Stimulated activated CD4-positive, alpha-beta T cell treated with anti-CD3 and anti-CD28 coated beads, Interleukin-1b, Interleukin-23, amount 100 ng/mL, for 1 hour (primary cell): ENCODE measurements at places on chromosomes 3 and 15.

DNA sequence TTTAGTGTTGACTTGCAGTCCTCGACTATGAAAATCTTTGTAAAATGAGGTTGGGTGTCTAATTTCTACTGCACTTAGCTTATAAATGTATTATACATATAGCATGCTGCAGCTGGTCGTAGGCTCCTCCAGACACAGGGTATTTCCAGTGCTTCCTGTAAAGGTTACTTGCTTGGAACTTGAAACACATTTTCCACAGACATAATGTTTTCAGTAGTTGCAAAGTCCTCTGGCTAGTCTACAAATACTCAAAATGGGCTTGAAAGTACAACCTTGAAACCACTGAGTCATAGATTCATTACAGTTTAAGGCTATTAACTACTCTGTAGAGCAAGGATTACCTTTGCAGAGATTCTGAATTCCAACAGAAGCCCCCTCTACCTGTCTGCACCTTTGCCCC is 464.1 kb downstream of the RAP2B start:
- DNase-seq = no peak

- no peak for DNase-seq
Observed at GRCh38 chr15:41857316-41857715, 18.7 kb downstream of the PLA2G4B start.

DNA sequence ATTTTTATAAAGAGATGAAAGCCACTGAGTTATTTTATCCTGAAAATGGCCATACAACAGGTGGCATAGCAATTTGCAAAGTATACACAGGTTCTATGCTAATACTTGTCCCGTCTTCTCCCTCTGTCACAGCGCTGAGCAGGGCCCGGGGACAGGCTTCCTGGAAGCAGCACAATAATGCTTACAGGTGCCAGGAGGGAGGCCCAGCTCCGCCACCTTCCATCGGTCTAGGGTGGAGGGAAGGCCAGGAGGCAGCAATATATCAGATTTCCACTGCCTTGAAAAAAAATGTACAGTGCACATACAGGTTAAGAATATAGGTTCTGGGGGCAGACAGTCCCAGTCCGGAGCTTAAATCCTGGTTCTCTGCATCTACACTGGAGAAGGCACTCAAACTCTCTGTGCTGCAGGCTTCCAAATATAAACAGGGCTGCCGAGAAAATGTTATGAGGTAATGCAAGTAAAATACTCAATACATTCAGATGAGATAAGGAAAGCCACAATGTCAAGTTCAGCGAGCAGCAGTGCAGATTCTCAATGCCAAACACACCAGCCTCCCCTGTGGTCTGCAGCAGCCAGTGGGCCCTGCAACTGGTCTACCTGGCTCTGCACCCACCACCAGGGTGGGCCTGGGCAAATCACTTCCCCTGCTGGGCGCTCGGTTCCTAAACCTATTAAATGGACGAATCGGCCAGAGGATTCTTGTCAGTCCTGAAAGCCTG is 189.6 kb downstream of the XXYLT1 start:
- no peak for DNase-seq

DNA sequence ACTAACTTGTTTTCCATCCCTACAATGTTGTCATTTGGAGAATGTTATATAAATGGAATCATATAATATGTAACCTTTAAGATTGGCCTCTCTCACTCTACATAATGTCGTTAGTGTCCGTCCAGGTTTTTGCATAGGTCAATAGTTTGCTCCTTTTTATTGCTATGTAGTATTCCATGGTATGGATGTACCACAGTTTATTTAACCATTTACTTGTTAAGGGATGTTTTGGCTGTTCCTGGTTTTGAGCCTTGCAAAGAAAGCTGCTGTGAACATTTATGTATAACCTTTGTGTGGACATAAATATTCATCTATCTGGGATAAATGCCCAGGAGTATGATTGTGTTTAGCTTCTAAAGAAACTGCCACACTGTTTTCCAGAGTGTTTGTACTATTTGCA is 34.1 kb upstream of the SEC22A start:
- no peak for DNase-seq

DNA sequence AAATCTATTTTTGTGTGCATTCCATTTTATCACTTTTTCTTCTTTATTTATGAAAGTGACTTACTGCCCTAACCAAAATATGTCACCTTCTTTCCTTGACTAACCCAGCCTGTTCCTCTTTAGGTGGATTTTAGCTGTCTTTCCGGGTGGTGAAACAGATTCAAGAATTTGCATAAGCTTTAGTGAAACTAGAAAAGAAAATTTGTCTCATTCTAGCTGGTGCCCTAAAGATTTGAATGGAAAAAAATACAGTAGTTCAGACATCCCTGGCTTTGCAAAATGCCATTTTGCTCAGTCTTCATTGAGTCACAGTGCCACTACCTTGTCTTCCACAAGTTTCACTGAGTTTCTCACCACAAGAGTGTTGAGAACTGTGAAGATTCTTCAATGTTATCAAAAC is 28.2 kb upstream of the CCDC50 start:
- DNase-seq = no peak

- no peak for DNase-seq
Observed at GRCh38 chr3:111803123-111803593, 55.9 kb upstream of the PHLDB2 start.

DNA sequence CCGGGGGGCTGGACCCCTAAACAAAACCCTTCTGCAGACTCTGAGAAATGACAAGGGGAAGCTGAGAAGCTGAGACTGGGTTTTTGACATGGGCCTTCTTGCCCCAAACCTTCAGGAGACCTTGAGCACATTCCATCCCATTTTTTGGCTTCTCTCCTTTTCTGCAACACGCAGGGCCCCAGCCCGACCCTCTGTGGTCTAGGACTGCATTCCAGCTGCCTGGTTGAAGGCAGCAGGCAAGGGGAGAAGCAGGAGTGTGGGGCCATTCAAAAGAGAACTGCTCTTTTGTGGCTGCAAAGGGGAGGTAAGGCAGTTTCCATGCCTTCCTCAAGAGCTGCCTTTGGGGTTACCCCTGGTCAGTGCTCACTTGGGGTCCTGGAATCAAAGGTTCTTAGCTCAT is 263.0 kb downstream of the TLE3 start:
- DNase-seq = no peak

GRCh38 chr3:190116551-190117067 is 4.1 kb downstream of the P3H2 start:
- no peak for DNase-seq

DNA sequence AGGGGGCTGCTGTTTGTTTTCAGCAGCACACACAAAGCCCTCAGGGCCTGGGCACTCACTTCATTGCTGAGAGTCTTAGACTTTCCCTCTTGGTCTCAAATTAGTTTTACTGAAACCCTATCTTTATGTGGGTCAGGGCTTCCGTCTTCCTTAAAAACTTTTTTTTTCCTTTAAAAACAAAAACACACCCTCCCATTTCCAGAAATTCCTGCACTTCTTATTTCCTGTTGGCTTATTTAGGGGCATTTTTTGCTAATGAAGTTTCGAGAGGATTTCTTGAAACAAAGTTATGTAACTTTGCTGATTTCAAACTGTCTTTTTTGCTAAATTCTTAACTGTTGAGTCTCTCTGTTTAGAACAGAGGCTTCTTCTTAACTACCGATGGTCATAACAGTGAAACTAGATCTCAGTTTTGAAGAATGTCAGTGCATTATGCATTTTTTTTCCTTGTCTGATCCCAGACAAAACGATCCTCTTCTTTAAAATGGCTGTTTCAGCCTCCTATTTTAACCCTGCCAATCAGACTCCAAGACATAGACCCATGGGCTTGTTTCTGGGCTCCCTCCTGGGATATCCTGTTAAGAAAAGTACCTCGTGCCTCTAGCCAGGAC is 23.3 kb downstream of the ANAPC13 start:
- no peak for DNase-seq

GRCh38 chr3:33211444-33211843 is 7.2 kb downstream of the SUSD5 start:
- no peak for DNase-seq

- no peak for DNase-seq
Observed at GRCh38 chr3:152403632-152404066, 134.9 kb downstream of the MBNL1 start.

DNA sequence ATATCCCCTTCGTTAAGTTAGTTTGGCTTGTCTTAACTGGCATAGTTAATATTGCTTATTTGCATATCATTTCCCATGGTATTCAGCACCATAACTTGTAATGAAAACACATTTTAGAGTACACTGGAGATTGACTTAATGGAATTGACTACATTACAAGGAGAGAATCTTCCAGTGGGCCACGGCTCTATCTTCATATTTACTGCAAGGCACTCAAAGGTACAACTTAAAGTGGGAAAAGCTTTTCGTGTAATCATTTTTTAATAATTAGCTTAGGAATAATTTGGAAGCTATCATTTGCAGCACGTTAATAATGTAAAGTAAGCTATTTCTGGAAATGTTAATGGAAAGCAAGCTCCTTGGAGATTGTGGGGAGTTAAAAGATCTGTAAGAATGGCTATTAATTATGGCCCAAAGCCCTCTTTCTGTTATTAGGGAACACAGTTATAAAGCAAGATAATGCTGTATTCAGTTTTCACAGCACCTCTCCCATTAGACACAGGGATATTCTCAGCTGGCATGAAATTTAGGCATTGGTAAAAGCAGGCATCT is 551.5 kb upstream of the RGMA start:
- no peak for DNase-seq

DNA sequence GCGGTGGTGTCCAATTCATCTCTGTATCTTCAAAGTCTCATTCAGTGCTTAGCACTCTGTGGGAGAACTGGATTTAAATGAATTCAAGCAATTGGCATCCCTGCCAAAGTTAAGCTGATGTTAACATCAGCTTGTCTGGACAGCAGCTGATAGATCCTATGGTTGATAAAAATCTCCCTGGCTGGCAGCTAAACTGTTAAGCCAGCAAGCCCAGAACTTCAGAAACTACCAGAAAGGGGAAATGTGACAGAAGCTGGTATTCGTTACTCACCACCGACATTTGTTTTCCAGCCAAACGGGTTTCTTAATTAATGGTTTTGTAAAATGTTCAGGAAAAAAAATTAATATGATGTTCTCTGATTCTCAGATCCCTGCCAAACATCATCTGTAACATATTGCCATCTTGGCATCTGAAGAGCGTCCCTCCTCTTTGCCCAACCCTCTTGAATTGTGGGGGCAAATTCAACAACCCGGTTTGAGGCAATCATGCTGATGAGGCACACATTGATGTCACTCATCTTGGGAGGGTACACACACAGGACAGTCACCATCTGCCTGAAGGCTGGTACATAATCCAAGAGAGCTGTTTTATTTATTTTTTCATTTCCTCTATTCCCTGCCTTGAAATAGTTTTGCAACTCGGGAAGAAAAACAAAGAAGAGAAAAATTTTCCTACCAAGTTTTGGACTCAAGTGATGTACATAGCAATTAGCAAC is 76.3 kb upstream of the ABHD17C start:
- no peak for DNase-seq

DNA sequence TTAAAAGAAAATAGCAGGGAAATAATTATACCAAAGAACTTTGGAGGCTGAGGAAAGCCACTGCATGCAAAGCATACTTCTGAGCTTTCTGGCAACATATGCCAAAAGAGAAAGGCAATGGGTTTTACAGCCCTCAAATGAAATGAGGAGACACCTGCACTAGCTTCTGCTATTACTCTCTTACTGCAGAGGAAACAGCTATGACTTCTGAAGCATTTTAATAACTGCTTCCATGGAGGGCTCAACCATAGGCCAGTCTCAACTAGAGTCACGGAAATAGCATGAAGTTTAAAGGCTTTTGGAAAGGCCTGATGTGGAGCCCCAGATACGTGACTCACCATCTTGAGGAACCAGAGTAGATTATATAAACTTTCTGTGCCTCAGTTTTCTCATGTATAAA is 114.8 kb downstream of the OXNAD1 start:
- DNase-seq = no peak

GRCh38 chr15:96333131-96334016 is 2.9 kb downstream of the NR2F2 start:
- DNase-seq = no peak

DNA sequence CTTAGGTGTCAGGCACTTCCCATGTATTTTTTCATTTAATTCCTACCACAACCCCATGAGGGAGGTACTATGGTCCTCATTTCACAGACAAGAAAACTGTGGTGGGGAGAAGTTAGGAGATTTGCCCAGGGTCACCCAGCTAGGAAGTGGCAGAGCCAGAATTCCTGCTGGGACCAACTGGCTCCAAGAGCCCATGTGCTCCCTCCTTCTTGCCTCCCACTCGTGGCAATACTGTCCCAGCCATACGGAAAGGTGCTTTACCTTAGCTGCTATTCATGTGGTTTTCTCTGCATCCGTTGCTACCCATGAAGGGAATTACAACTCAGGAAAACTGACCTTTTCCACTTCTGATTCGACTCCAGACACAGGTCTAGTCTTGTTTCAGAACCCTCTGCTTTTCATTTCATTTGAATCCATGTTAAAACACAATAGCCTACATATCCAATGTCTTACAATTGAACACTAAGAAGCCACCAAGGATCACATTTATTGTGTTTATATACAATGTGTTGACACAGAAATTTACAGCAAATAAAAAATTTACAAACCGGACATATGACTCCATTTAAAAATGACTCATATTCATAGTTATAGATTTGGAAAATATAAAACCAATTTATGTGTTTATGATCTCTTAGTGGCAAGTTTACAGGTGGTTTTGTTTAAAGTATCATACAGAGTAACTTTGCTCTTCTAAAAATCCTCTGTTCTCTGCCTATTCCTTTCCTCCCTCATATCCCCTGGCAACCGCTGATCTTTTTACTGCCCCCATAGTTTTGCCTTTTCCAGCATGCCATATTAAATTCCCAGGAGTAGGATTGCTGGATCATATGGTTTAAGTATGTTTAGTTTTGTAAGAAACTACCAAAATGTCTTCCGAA is 58.8 kb downstream of the BTD start:
- DNase-seq = no peak

DNA sequence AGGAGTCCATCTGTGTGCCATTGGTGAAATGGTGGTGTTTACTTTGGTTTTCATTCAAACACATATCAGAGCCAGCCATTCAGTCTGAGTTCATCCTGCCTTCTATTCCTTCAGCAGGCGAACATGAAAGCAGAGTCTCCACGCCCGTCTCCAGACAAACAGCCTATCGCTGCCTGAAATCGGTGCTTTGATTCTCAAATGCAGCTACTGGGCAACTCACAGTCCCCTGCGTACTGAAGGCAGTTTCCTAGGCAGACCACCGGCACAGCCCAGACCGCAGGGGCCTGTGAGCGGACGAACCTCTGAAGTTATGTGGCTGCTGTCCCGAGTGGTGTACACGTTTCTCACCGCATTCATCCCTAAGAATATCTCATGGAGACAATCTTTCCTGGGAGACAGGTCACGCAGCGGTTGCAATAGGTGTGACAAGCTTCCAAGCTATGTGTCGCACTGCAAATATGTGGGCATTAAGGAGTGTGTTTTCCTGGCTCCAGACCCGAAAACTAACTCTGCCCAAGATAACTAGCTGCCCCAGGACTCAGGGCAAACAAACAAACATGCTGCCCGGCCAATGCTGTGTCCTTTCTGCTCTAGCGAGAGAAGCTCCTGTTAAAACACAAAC is 16.9 kb upstream of the RYR3 start:
- DNase-seq = no peak
